H9 (cell line): ENCODE measurements at places on chromosomes 1 and 21.

DNA sequence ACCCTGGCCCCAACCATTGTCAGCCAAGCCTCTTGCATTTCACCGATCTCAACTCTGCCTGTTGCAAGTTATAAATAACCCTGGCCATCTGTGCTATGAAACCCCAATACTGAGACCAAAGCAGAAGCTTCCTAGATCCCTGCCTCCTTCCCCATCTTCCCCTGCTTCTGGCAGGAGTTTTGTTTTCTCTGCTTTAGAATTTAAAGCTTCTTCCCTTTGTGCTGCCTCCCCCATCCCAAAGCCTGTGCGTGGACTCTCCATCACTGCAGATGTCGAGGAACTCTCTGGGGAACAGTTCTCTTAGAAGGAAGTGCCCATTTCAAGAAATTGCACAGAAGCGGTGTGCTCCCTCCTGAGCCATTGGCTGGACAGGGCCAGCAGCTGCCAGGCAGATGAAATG is 17.4 kb upstream of the MYOG start:
- no peak for DNase-seq

GRCh38 chr1:87224201-87224600 is 104.5 kb upstream of the LMO4 start:
- no peak for DNase-seq

- no peak for DNase-seq
Measured at GRCh38 chr1:82934074-82934473, 1064.9 kb downstream of the TTLL7 start.

DNA sequence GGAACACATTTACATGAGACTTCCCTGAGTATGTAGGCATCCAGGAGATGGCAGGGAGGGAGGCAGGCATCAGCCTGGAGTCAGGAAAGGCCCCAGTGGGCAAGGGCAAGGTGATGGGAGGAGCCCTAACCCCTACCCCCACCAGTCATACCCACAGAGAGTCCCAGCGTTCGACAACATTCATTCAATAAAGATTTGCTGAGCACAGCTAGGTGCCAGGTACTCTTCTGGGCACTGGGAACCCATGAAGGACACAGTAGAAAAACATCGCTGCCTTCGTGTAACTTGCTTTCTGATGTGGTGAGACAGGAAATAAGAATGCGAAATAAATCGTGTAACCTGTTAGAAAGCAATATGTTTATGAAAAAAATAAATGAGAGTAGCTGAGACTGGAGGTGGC is 77.3 kb upstream of the GADD45A start:
- DNase-seq = no peak

- DNase-seq = no peak
Measured at GRCh38 chr1:231628207-231628876, 1.8 kb downstream of the DISC1 start.

DNA sequence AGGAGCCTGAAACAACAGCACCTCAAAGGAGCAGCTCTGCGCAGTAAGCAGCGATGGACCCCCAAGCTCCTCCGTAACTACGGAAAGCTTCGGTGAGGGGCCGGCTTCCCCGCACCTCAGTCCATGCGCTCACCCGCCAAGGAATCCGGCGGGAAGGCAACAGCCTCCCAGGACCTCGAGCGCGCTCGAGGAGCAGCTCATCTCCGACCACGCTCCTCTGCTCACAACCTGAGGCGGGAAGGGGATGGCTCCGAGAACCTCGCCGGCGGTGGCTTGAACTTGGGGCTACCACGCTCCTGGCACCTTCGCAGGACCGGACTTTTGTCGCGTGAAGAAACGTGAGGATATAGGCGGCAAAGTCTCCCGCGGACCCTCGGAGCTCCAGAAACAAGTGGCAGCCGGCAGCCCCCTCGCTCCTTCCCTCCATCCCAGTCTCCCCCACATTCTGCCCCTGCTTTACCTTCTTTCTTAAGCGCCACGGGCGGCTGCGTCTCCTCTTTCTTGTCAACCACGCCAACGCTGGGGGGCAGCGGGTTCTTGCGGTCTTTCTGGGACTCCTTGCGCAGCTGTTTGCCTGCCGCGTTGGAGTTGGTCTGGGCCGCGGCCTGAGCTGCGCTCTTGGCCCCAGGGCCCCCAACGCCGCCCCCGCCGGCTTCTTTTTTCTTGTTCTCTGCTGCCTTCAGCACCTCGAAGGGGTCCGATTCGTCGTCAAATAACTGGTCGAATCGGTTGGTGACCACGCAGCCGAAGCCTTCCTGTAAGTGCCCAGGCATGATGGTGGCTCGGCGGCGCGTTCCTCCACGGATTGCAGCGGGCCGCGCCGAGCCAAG is 459 bp downstream of the SERBP1 start:
- DNase-seq = no peak
